ENCODE measurements at places on chromosomes 3 and 15. TPM values are rescaled to one million over a fixed set of nuclear protein-coding genes. Genes with fewer than 3 reads are reported as not detected.
A peak's percentile ranks its signal among the peaks of the same experiment; 100 is the strongest.

The SRGAP3 gene
- 24.0 TPM for polyA plus RNA-seq

The NKIRAS1 gene
- polyA plus RNA-seq: 17.6 TPM

DNA sequence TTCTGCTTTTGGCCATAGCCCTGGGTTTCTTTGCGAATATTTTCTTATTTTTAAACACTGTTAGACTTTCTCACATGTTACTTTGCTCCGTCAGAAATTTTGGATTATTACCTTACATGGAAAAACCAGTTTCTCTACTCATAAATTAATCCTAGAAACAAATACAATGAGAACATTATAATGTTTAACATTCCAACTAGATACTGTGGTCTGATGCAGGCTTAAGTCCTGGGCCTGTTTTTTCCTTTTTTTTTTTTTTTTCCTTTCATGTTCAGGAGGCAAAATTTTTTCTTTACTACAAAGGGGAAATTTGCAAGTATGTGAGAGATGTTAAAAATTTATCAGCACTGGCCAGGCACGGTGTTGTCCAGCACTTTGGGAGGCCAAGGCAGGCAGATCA lies 28.9 kb downstream of the POPDC2 start:
- no peak overlapping the region for H3K4me3 ChIP-seq
- DNase-seq: no peak
- no peaks in the 10 kb centered on the region for H3K36me3 ChIP-seq
- H3K4me1 ChIP-seq: peaks cover 56% of the 10 kb centered on the region

The GABRR3 gene
- polyA plus RNA-seq: not detected

DNA sequence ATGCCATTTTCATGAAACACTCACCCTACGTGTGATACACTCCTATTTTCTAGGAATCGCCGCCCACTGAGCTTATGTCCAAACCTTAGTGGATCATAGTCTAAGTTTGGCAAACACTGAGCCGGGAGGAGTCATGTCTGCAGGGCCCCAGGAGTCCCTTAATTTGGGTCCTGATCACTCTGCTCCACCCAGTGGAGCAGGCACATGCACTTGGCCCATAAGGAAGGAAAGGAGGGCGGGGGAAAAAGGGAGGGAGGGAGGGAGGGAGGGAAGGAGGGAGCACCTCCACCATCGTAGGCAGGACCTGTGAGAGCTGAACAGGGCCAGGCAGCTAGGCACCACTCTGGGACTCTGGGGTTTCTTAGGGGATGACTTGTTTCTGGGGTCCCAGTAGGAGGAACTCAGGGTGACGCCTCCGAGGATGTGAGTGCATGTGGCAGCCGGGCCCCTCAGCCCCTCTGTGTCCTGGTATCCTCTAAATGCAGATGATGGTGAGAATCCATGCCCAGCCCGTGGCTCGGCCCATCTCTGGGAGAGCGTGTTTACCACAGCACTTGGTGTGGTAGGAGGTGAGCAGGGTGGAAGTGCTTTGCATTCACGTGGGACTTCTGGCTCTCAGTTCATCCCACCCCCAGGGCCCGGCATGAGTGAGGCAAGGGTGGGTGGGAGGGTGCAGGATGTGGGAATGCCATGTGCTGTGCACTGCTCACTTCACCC lies 109.4 kb downstream of the KLF13 start:
- H3K27me3 ChIP-seq: no peaks in the 10 kb centered on the region
- no peak for DNase-seq
- peaks cover 65% of the 10 kb centered on the region for H3K4me1 ChIP-seq
- no peaks in the 10 kb centered on the region for H3K36me3 ChIP-seq

DNA sequence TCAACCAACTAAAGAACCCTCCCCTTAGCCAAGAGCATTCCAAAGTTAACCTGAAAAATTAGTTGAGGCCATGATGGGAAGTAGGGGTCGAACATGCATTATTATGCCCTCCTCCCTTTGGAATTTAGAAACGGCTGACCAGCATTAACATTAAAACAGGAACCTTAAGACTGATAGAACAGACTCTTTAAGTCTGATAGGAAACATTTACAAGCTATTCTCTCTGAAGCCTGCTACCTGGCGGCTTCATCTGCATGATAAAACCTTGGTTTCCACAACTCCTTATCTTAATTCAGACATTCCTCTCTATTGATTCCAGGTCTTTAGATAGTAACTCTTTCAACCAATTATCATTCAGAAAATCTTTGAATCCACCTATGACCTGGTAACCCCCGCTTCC lies 331.0 kb downstream of the CGGBP1 start:
- H3K27ac ChIP-seq: no peak overlapping the region
- H3K27me3 ChIP-seq: no peaks in the 10 kb centered on the region
- no peaks in the 10 kb centered on the region for H3K4me1 ChIP-seq
- no peaks in the 10 kb centered on the region for H3K36me3 ChIP-seq
- DNase-seq: no peak
- H3K4me3 ChIP-seq: no peak overlapping the region

The CACNA2D3 gene
- 1.1 TPM for polyA plus RNA-seq

GRCh38 chr3:148128136-148128535 lies 569.6 kb upstream of the AGTR1 start:
- no peak overlapping the region for H3K27ac ChIP-seq
- H3K4me1 ChIP-seq: no peaks in the 10 kb centered on the region
- H3K36me3 ChIP-seq: no peaks in the 10 kb centered on the region
- DNase-seq: no peak

DNA sequence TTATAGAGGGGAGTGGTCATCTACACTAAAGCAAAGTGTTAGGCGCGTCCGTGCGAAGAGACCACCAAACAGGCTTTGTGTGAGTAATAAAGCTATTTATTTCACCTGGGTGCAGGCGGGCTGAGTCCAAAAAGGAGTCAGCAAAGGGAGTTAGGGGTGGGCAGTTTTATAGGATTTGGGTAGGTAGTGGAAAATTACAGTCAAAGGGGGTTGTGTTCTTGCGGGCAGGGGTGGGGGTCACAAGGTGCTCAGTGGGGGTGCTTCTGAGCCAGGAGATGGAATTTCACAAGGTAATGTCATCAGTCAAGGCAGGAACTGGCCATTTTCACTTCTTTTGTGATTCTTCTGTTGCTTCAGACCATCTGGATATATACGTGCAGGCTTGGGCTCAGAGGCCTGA lies 47.1 kb downstream of the OIP5 start:
- H3K36me3 ChIP-seq: no peaks in the 10 kb centered on the region
- H3K27me3 ChIP-seq: no peaks in the 10 kb centered on the region

The HRG gene
- 0.24 TPM for polyA plus RNA-seq

DNA sequence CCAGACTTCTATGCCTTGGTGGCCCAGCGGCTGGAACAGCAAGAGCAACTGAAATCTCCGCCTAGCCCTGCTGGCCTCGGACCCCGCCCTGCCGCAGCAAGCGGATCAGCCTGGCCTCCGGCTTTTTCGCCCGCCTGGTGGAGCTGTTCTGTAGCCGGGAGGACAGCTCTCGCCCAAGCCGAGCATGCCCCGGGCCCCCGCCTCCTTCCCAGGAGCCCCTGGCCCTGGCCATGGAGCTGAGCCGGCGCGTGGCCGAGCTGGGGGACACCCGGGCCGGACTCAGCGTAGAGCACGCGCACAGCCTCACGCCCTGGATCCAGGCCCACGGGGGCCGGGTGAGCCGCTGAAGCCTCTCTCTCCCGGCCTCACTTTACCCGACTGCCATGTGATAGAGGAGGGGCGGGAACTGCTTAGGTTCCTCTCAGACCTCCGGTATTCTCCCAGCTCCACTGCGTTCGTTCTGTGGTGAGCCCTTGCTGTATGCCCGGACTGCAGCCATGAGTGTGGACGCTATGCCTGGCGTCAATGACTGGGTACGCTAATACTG lies 24.1 kb upstream of the MRPL3 start:
- peak; percentile 58 for DNase-seq
- H3K36me3 ChIP-seq: no peaks in the 10 kb centered on the region
- H3K27ac ChIP-seq: no peak overlapping the region
- H3K27me3 ChIP-seq: peaks cover 44% of the 10 kb centered on the region
- no peak overlapping the region for H3K4me3 ChIP-seq
- H3K4me1 ChIP-seq: no peaks in the 10 kb centered on the region

The IL17RB gene
- polyA plus RNA-seq: 10.2 TPM

The FEZF2 gene
- polyA plus RNA-seq: not detected

DNA sequence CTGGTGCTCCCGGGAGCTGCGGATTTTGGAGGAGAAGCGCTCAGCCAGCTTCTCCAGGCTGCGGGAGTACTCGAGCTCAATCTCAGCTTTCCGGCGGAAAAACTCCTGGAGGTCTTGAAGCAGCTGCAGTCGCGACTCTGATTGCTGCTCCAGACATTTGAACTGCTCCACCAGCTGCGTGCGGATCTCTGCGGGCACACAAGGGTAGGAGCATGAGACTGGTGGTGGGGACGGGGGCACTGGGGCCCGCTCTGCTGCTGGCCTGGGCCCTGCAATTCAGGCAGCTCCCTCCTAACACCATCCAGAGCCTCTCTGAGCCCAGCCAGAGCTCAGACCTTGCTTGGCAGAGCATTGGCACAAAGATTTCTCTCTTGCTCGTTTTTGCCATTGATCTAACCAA lies 124.7 kb downstream of the SRGAP3 start:
- H3K27me3 ChIP-seq: no peaks in the 10 kb centered on the region
- no peak for DNase-seq
- no peaks in the 10 kb centered on the region for H3K4me1 ChIP-seq
- no peaks in the 10 kb centered on the region for H3K36me3 ChIP-seq
- no peak overlapping the region for H3K4me3 ChIP-seq

The DLEC1 gene
- 8.7 TPM for polyA plus RNA-seq

DNA sequence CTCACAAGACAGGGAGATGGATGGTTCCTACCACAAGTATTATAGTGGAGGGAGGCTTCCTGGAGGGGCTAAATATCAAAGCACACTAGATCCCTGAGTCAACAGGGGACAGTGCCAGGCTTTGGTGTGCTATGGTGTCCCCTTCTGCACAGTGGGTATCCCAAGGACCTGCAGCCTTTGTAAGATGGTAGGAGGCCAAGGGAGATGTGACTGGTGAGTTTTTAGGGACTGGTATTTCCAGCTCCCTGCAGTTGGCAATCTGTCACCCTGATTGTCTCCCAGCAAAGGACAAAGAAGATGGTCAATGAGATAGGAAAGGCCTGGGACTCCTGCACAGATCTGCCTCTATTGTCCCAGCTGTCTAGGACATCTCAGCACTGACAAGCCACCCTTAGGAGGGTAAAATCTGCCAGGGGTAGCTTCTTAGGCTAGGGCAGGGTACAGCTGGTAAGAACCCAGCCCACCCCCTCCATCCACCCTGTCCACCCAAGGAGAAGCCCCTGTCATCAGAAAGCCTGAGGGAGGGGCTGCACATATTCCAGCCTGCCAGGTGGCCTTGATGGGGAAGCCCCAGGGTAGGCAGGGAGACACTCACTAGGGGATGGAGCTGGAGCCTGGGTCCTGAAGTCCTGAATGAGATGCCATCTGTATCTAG lies 631 bp downstream of the CYP1A1 start:
- H3K4me3 ChIP-seq: no peak overlapping the region
- no peaks in the 10 kb centered on the region for H3K36me3 ChIP-seq
- H3K4me1 ChIP-seq: peaks cover 18% of the 10 kb centered on the region
- peaks cover 15% of the 10 kb centered on the region for H3K27me3 ChIP-seq
- no peak overlapping the region for H3K27ac ChIP-seq
- DNase-seq: no peak

The P2RY12 gene
- 0.58 TPM for polyA plus RNA-seq

DNA sequence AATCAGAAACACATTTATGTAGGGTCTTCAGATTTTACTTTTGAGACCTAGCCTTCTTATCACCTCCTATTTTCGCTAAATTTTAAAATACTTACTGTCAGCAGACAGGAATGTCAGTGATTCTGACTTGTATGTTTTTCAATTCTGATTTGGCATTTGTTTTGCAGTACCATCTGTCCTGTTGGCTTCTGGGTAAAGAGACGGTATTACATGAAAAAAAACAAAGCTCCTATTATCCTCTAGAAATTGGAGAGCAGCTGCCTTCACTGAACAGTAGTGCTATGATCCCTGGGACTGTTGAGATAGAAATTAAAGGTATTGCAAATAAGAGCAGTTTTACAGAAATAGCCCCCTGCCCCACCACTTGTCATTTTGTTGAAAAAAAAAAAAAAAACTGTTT lies 8.4 kb downstream of the ARMC8 start:
- H3K27ac ChIP-seq: no peak overlapping the region
- no peak for DNase-seq
- H3K4me1 ChIP-seq: peaks cover 36% of the 10 kb centered on the region
- peaks cover 5% of the 10 kb centered on the region for H3K36me3 ChIP-seq
- no peaks in the 10 kb centered on the region for H3K27me3 ChIP-seq
- H3K4me3 ChIP-seq: no peak overlapping the region

The SAMD7 gene
- polyA plus RNA-seq: not detected

- H3K27ac ChIP-seq: no peak overlapping the region
- no peaks in the 10 kb centered on the region for H3K36me3 ChIP-seq
- no peak for DNase-seq
- no peaks in the 10 kb centered on the region for H3K27me3 ChIP-seq
- H3K4me1 ChIP-seq: no peaks in the 10 kb centered on the region
These were observed 329.8 kb upstream of the NAALADL2 start for GRCh38 chr3:174529298-174529697.

- H3K27me3 ChIP-seq: peaks cover 13% of the 10 kb centered on the region
- H3K36me3 ChIP-seq: no peaks in the 10 kb centered on the region
- H3K27ac ChIP-seq: no peak overlapping the region
- H3K4me1 ChIP-seq: no peaks in the 10 kb centered on the region
- H3K4me3 ChIP-seq: no peak overlapping the region
These were observed 165.0 kb downstream of the ABHD5 start for GRCh38 chr3:43855674-43856299.

DNA sequence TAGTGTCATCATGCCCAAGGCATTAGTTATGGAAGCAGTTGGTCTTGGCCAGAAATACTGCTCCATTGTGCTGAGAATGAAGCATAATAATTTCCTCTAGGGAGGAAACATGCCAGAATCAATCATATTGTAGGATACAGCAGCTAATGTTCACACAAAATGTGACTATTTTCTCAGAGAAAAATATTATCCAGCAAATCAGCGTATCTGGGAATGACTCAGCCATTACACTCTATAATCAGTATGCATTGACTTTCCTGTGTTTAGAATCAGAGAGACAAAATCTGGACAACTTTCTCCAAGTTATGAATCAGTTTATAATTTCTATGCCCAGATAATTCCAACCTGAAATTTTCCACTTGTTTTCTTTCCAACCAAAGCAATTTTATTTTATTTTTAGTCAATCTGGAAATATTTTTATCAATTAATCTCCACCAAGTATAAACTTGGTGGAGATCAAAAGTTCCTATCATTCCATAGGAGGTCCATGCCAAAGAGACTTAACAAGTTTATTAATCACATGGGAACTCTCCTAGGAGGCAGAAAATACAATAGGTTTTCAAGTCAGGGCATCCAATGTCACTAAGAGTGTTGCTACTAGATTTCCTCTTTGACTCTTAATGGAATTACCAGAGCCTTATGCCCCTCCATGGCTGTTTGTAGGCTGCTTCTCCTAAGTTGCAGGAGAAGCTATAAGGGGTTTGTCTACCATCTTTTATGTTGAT lies 36.4 kb downstream of the SUCNR1 start:
- H3K27ac ChIP-seq: no peak overlapping the region
- H3K36me3 ChIP-seq: no peaks in the 10 kb centered on the region
- no peak overlapping the region for H3K4me3 ChIP-seq
- H3K4me1 ChIP-seq: no peaks in the 10 kb centered on the region
- no peak for DNase-seq
- no peaks in the 10 kb centered on the region for H3K27me3 ChIP-seq

The ALPK3 gene
- 23.4 TPM for polyA plus RNA-seq

The LNP1 gene
- polyA plus RNA-seq: 8.8 TPM

The BOC gene
- 32.5 TPM for polyA plus RNA-seq

The SH3BP5 gene
- polyA plus RNA-seq: 65.1 TPM

The GRIP2 gene
- polyA plus RNA-seq: 0.31 TPM
